ENCODE measurements at places on chromosomes 3 and 15.

DNA sequence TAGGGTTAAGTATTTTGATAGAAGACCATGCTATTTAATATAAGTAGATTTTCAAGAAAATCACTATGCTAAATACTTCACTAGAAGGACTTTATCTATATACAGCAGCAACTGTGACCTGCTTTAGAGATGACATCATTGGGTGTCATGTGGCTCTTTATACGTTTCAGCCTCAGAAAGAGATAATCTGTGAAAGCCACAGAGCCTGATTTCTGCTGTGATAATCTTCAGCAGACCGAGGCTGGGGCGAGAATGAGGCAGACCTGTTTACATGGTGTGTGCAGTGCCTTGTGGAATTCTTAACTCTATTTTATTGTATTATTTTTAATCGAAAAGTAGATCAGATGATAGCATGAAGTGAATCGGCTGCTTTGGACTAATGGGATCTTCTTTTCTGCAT, 471.2 kb downstream of the MFSD1 start:
- no peak for DNase-seq

DNA sequence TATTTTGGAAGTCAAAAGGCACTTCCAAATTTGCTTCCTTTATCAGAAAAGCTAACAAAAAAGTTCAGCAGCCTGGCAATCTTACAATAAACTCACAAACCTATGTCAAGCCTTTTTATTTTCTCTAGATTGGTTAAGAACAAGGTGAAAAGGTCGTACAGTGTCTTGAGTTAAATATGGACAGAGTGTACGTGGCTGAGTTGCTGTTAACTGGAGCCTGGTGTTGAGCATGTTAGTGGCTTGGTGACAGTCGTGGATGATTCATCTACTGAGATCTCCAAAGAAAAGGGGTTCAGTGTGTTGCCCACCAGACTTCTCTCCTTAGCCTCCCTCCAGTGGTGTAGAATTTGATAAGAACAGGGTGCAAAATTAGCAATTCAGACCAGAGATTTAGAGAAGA, 89.7 kb downstream of the SSR3 start:
- DNase-seq, result no peak

DNA sequence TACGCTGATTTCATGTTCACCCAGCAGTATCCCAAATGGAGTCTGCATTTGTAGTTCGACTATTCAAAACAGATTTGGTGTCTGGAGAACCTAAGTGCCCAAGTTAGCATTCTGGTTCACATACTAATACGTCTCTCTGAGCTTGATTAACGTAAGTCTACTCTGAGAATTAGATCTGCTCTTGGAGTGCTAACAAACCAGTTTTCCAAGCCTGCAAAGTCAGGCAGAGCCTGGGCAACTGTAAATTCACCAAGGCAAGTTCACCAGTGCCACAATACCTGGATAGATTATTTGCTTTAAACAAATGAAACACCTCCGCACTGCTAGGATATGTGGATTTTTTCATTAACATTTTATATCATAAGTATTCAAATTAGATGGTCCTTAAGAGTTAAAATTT, 912.6 kb downstream of the ROBO1 start:
- DNase-seq, result no peak

- DNase-seq, result no peak
Observed at GRCh38 chr3:144129536-144130214, 158.1 kb downstream of the DIPK2A start.

DNA sequence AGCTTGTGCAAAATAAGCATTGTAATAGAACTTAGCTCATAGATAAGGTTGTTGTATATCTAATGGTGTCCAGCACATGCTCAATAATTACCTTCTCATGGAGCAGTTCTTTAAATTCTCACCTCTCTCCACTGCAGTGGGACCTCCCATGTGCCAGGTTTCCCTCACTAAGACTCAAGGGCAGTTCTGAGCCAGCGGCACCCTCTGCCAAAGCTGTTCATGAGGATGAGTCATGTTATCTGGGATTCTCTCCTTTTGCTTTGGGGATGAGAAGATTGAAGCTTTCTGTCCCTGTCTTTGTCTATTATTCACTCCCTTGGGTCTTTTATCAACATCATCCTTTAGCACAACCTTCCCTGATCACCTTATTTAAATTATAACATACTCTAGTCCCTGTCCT, 15.6 kb upstream of the AMOTL2 start:
- no peak for DNase-seq
